Renal cortex interstitium (tissue), 15 donors: ENCODE measurements at places on chromosomes 16 and 17. TPM values are rescaled to one million over a fixed set of nuclear protein-coding genes. Genes with fewer than 3 reads are reported as not detected.

Gene LITAF
- 127 TPM for polyA plus RNA-seq

Gene SLC7A6OS
- 20.8 TPM for polyA plus RNA-seq

Gene NT5M
- 6.5 TPM for polyA plus RNA-seq

Gene TEX14
- 0.44 TPM for polyA plus RNA-seq

Gene SHISA9
- 3.6 TPM for polyA plus RNA-seq
